ENCODE measurements at places on chromosomes 6 and 20. TPM values are rescaled to one million over a fixed set of nuclear protein-coding genes. Genes with fewer than 3 reads are reported as not detected.

The MYB gene
- 5.3 TPM for total RNA-seq

The ID4 gene
- total RNA-seq, result 0.66 TPM

The NDUFAF5 gene
- total RNA-seq, result 29.1 TPM

The BTN1A1 gene
- total RNA-seq, result not detected

The LRRC73 gene
- total RNA-seq, result not detected

The PRL gene
- total RNA-seq, result 2.1 TPM

The HTR1E gene
- not detected for total RNA-seq

The RNF8 gene
- total RNA-seq, result 35.8 TPM

All from SJCRH30 (cell line).